ENCODE measurements at places on chromosomes 3 and 15.

DNA sequence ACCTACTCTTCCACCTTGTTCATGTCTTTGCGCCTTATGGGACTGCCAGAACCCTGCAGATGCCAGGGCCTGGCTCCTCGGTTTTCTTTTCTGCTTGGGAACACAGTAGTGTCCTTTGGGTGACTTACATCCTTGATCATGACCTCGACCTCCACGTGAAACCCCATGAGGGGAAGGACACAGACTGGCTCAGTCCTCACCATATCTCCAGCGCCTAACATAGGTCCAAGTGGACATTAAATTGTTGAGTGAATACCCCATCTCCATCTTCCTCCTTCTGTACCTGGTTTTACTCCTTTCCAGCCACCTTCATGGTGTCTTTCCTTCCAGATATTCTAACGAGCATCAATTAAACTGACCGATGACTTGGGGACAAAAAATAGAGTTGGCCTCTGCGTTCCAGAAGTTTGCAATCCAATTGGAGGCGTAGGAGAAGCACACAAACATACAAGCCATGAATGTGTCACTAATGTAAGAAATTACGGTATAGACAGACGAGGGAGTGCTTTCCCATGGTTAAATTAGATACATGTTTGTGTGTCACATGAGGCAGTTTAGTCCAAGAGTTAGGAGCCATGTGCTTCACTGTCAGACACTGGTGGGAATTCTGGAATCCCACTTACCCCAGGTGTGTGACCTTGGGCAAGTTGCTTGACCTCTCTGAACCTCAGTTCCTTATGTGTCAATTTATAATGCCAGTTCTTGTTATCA lies 907 bp upstream of the HERC1 start:
- DNase-seq, result no peak

GRCh38 chr15:34336231-34336990 lies 1.2 kb downstream of the SLC12A6 start:
- no peak for DNase-seq

DNA sequence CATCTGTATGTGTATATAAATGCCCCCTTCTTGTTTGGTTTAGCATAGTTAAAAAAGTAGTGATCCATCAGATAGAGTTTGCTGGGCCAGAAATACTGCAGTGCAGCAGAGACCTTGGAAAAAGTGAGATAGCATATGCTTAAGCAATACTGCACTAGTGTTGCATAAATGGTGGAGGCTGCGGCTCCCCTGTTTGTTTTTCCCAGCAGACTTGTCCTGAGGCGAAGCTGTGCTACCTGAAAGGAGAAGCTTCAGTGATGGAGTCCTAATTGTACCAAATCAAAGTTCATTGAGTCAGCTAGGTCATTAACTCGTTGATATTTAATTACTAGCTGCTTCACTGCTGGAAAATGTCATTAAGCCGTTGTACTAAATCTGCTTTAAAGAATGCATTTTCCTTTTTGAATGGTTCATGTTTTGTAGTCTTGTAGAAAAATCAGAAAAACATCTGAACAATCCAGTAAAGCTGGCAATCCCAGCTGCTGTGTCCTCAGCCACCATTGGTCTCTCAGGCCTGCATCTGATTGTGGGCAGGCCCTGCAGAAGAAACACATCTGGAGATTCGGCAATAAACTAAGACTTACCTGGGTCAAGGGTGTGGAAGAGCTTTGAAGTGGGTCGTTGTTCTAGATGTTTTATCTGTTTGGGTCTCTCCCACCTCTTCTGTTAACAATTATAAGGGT lies 169.6 kb downstream of the B3GALNT1 start:
- no peak for DNase-seq

GRCh38 chr3:159766563-159767185 lies 222.0 kb upstream of the IL12A start:
- DNase-seq, result no peak

- no peak for DNase-seq
These were observed 53.6 kb downstream of the CYP11A1 start for GRCh38 chr15:74313889-74314288.

- no peak for DNase-seq
These were observed 7.8 kb downstream of the DCBLD2 start for GRCh38 chr3:98893740-98894139.

GRCh38 chr15:68499620-68500312 lies 67.8 kb upstream of the ITGA11 start:
- no peak for DNase-seq

GRCh38 chr3:38089163-38089562 lies 47.8 kb downstream of the ACAA1 start:
- no peak for DNase-seq

DNA sequence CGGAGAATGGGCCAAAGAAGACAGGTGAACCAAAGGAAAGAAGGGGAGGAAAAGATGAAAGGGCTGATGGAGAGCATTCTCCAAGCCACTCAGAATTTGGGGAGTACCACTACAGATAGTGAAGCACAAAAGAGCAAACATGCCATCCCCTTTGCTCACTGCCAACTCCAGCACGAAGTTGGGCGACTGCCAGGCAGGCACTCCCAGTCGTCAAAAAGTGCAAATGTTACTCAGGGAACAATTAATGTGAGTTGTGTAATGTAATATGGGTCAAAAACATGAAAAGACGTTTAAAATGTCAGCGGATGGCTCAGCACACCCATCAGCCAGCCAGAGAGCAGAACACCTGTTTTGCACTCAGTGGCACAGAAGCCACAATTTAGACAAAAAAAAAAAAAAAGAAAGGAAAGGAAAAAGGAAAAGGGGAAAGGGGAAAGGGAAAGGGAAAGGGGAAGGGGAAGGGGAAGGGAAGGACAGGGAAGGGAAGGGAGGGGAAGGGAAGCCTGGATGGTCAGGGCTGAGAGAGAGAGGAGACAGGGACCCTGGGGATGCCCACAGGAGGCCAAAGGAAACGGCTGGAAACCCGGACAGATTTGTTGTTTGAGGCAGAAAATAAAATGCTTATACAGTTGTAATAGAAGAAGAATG lies 82.7 kb downstream of the COL8A1 start:
- no peak for DNase-seq

DNA sequence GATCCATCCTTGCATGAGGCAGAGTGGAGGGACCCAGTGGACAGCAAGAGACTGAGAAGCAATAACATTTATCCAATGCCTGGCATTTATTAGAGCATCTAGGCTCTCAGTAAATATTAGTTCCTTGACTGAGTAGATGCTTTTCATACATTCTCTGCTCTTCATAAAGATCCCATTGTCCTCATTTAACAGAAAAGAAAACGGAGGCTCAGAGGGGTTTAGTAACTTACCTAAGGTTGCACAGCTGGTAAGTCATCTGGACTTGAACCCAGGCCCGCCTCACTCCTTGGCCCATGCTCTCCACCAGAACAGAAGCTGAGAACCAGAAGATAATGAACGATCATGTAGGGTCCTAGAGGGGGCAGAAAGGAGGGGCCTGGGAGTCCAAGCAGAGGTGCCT lies 52.2 kb upstream of the SEC22A start:
- no peak for DNase-seq

DNA sequence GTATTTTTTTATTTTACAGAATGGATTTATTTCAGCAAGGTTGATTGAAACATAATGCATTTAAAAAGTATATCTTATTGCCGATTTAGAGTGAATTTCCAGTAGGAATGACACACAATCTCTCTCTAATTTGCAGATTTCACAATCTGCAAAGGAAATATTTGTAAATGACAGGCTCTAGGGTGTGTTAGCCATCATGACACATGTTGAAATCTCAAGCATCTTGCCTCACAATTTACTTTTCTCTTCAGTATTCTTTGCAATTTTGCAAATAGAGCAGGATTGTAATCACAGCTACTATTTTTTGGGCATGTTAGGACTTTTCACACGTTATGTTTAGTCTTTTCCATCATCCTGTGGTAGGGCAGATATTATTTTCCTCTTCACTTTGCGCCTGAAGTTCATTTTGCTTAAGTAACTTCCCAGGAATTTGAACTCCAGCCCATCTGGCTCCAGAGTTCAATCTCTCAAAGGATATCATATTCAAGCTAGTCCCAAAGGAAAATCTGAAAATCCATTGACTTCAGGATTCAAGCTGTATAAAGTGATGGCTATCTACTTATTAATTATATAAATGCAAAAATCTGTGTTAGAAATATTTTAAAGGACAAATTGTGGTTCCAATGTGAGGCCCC lies 55.4 kb downstream of the ATP13A4 start:
- DNase-seq, result no peak

DNA sequence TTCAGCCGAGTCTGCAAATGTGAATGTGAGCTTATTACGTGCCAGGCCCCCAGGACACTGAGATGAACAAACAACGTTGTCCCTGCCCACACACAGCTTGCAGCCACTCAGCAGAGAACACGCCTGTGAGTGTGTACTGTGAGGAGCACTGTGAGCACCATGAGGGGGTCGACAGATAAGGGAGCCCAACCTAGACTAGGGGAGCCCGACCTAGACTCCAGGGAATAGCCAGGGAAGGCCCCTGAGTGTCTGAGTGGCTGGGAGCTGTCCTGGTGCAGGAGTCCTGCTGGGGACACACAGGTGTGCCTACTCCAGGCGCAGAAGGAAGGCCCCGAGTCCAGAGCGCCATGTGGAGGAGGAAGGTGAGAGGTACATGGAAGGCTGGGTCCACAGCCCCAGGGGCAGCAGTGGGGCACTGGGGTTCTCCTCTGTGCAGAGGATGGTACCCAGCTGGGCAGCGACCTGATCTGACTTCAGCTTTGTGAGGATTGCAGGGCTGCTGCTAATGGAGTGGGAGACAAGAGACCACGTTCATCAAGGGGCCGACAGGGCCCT lies 36.5 kb downstream of the MGLL start:
- DNase-seq, result no peak

All from stimulated activated CD4-positive, alpha-beta T cell treated with anti-CD3 and anti-CD28 coated beads, TNF-alpha, amount 100 ng/mL, for 1 hour (primary cell).